ENCODE measurements at places on chromosomes 11 and 22.

DNA sequence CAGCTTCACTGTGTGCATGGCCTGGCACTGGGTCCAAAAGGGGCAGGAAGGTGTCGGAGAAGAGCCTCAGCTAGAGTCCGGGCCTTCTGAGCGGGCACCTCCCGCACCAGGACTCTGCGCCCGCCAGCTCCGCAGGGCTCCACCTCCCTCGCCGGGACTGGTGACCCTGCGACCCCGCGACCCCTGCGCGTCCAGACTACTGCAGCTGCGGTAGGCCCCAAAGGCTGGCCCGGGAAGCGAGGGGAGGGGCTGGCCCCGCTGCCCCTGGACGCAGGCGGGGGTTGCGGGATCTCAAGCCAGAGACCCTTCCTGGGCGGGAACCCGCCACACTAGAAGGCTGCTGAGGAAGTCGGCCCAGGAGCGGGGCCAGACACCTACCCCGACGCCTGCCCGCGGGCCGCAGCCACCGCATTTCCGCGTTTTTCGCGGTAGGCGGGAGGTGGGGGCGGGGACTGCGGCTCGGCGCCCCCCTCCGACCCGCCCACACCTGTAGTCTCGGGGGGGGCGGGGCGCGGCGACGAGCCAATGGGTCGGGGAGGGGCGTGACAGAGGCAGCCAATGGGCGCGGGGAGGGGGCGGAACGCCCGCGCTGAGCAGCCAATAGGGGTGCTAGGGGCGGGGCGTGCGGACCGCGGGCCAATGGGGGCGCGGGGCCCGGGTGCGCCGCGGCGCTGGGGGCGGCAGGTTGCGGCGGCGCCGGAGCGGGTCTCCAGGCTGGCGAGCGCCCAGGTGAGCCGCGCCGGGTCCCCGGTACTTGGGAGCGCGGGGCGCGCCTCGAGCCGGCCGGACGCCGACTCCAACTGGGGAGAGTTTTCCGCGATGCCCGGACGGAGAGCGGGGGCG lies at the start of the genes LMNTD2 and RASSF7:
LMNTD2 (minus strand) TSS at position 434 of the 843 bp plus-strand sequence; CDS start at position 412, 22 bp downstream.
RASSF7 (plus strand) TSS at position 666 of the 843 bp plus-strand sequence. CDS start 799 bp downstream, outside the sequence.
- DNase-seq = peak; percentile 93

GRCh38 chr11:60680455-60681119 lies 18.8 kb upstream of the MS4A8 start:
- no peak for DNase-seq

DNA sequence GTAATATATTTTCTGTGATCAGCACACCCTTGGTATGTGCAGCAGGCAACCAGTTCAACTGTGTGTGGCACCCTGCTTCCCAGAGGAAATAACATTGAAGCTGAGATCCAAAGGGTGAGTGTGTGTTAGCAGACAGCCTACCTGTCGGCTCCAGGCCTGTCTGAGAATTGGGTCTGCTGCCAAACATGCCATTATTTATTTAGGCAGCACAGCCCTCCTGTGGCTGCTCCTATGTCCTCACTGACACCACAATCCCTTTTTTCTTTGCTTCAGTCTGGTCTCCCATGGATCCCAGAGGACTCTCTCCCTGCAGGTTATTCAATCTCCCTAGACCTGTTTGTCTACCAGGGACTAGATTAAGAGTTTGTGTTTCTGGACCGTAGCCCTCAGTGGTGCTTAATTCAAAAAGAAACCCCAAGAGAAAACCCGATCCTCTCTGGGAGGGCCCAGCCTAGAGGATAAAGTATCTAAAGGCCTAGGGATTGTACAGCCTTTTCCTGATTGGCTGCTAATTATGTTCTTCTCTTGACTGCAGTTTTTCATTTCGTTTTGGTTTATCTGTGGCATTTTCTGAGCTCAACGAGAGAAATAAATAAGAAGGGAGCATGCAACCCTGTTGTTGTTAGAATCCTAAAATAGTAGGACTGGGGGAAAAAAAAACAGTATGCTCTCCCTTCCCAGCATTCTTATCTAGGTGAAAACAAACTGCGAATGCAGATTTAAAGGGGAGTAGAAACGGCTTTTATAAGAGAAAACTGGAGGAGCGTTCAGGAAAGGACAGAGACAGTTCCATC lies 24.1 kb downstream of the KCNE3 start:
- no peak for DNase-seq

DNA sequence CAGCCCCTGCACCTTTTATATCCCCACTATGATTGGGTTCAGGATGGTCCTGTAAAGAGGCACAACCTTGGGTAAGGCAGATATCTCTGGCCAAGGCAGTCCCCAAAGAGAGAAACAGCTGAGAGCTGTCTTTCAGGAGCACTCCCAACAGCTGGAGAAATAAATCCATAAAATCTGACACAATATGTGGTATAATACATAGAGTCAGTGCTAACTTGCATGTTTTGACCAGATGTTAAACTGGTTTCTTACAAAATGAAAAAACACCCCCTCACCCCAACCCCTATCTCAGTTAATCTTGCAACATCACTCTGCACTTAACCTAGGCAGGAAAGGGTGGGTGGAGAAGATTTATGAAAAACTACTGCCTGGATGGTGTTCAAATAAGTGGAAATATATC lies 44.0 kb upstream of the C11orf87 start:
- no peak for DNase-seq

- DNase-seq = no peak
Measured at GRCh38 chr11:75319035-75319877, 32.2 kb downstream of the ARRB1 start.

DNA sequence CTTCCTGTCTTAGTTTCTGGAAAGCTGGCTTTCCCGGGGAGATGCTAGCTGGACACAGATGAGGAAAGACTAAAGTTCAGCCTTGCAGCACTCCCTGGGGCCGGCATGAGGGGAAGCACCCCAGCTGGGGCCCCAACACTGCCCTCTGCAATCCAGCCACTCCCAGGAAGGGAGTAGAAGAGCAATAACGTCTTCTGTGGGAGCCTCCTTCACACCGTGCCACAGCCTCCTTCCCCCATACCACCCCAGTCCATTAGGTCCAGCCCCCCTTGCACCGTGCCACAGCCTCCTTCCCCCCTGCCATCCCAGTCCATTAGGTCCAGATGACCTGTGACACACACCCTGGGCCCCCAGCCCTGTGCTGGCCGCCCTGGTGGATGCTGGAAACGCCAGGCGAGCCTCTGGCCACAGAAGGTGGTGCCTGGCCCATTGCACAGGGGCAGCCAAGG lies 44.1 kb upstream of the PRDM11 start:
- DNase-seq = no peak

- peak; percentile 41 for DNase-seq
Measured at GRCh38 chr11:64924910-64925284, 408 bp downstream of the PPP2R5B start.

GRCh38 chr11:12642806-12643428 lies 31.3 kb upstream of the TEAD1 start:
- no peak for DNase-seq

DNA sequence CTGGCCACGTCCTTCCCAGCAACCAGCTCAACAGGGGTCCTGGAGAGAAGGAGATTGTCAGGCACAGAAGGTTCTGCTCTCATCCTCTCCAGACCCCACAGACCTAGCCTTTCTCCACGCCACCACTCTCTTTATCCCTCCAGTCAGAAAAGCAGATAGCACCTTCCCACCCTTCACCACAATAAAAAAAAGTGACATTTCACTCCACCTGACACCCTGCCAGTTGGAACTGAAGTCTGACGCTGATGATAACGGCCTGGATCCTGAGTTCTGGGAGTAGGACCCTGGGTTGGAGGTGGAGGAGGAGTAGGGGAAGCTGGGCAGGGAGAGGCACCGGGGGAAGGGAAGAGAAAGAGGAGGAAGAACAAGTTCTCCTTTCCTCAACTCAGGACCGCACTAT lies 127.5 kb upstream of the ANO1 start:
- no peak for DNase-seq

DNA sequence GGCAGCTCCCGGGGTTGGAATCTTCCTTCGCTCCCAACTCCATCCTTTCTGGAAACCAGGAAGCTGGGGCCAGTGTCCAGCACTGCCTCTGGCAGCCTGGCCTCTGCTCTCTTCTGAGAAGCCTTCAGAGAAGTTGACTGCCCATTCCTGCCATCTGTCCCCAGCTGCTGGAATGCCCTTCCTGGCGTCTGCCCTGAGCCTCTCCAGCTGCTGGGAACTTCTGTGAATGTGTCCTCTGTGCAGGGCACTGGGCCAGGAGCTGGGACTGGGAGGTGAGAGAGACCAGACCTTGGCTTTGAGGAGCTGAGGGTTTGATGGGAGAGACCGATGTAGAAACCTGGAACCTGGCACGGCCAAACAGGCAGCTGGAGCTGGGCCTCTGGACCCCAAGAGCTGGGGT lies 5.9 kb upstream of the SOX10 start:
- no peak for DNase-seq

DNA sequence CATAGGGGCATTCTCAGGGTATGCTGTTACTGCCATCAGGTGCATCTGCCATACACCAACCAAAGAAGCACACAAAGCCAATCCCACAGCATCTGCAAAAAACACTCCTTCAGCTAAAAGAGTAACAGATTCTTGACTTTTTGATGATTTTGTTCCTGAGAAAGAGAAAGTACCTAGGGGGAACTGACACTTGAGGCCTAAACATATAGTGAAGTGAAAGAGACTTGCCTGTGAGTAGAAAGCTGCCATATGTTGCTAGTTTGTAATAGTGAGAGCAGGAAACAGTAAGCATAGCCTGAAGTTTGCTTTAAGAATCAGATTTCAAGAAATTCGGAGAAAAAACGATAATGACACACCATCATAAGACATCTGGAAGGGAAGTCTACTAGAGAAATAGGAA lies 97.9 kb upstream of the CTSC start:
- no peak for DNase-seq

DNA sequence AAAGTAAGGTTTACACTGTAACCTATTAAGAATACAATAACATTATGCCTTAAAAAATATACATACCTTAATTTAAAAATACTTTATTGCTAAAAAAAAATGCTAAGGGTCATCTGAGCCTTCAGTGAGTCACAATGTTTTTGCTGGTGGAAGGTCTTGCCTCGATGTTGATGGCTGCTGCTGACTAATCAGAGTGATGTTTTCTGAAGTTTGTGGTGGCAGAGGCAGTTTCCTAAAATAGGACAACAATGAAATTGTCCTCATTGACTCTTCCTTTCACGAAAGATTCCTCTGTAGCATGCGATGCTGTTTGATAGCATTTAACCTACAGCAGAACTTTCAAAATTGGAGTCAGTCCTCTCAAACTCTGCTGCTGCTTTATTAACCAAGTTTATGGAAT lies 97.6 kb downstream of the FAT3 start:
- DNase-seq = no peak

- DNase-seq = no peak
Measured at GRCh38 chr22:36317658-36318271, 64.8 kb downstream of the APOL1 start.

DNA sequence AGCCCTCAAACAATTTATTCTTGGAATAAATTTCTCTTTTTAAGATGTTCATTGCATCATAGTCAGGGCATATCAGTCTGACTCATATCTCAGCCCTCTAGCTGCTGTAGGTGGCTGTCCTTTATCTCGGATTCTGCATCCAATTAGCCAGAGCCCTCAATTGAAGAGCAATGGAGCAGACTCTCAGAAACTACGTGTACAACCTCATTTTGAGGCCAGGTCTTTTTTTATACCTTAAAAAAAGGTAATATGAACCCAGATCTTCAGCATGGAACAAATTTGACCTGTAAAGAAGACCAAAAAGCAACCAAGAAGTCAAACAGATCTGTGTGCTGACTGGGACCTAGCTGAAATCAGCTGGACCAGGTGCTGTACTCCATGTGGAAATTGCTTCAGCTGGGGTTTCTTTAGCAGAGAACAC lies 8.7 kb downstream of the OR52A5 start:
- DNase-seq = no peak

DNA sequence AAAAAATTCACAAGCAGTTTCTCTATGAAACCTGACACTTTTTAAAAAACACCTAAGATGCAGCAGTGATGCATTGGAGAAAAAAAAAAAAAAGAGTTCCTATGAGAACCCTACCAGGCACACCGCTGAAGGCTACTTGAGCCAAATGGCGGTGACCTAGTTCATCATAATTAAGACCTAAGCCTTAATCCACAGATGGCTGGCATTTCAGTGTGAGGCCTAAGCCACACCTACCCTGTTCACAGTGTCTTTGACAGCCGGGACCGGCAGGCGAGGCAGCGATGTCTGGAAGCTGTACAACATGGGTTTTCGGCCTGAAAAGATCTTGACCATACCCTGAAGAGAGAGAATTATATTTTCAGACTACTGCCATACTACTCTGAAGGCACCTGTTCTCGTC lies 38.0 kb downstream of the CPT1A start:
- no peak for DNase-seq

DNA sequence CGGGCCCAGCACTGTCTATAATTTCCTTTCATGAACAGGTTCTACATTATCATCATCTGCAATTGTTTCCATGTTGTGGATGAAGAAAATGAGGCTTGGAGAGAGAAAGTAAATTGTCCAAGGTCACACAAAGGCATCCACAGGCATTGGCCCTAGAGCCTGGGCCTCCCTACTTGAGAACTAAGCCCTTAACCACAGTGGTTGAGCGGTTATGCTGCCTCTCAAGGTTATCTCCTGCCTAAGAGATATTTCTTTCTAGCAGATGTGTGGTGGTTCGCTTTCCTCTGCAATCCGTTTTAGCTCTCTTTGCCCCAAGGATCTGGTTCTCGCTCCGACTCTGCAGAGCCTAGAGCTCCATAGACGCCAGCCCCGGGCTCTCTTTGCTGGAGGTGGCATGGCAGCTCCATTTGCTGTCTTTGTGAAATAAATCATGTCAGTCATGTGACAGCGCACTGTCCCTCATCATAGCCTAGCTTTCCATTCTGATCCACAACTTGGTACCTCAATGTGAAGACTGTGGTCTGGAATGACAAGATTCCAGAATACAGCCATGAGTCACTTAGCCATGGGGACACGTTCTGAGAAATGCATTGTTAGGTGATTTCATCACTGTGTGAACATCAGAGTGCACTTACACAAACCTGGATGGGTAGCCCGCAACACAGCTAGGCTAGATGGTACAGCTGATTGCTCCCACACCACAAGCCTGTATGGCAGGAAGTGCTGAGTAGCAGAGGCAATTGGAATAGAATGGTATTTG lies 27.2 kb downstream of the RPS6KA4 start:
- DNase-seq = no peak

DNA sequence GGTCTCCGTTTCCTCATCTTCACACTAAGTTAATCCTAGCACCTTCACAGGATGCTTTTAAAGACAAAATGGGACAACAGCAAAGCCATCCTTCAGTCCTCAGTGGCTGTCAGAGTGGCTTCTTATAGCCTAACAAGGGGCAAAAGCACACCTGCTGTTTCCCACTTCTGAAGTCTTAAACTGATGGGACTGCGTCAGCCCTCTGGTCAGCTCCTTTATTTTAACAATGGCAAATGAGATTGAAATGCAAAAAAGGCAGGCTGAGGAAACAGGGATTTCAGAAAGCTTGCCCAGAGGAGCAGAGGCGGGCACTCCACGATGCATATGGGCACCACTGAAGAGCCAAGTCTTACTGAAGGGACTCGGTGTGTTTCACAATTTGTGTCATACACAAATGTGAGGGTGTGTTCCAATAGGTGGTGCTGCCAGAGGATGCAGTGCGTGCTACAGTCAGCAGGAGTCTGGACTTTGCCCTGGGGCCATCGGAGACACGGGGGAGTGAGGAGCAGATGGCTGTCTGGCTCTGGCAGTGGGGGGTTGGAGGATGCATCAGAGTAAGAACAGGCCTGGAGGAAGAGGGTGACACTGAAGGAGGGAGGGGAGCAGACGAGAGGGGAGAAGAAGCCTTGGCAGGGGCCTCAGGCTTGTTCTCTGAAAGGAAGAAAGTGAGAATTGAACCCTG lies 47.3 kb downstream of the TENM4 start:
- DNase-seq = no peak

- DNase-seq = peak; percentile 44
Measured at GRCh38 chr11:11416502-11416901, 63.5 kb upstream of the CSNK2A3 start.

Measured in left cardiac atrium (tissue), 4 donors.